Activated T-helper 1 cell treated with Interleukin-2 at 50 U/mL for 16 hours (primary cell): ENCODE measurements at places on chromosomes 11 and 22.

GRCh38 chr22:36991206-36991605, 28.0 kb downstream of the TST start:
- no peak for DNase-seq

DNA sequence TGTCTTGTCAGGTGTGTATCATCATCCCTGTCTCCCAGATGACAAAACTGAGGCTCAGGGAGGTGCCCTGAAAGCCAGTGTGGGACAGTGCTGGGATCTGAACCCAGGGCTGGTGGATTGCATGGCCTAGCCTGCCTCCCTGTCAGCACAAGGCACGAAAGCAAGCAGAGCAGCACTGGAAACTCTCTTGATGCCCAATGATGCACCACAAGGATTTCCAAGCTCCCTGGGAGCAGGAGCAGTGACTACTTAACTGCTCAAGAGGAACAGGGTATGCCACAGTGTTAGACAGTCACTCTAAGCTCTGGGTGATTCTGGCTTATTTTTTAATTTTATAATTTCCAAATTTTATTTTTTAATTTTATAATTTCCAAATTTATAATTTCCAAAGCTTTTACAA, 9.0 kb downstream of the ZC3H7B start:
- DNase-seq: no peak

DNA sequence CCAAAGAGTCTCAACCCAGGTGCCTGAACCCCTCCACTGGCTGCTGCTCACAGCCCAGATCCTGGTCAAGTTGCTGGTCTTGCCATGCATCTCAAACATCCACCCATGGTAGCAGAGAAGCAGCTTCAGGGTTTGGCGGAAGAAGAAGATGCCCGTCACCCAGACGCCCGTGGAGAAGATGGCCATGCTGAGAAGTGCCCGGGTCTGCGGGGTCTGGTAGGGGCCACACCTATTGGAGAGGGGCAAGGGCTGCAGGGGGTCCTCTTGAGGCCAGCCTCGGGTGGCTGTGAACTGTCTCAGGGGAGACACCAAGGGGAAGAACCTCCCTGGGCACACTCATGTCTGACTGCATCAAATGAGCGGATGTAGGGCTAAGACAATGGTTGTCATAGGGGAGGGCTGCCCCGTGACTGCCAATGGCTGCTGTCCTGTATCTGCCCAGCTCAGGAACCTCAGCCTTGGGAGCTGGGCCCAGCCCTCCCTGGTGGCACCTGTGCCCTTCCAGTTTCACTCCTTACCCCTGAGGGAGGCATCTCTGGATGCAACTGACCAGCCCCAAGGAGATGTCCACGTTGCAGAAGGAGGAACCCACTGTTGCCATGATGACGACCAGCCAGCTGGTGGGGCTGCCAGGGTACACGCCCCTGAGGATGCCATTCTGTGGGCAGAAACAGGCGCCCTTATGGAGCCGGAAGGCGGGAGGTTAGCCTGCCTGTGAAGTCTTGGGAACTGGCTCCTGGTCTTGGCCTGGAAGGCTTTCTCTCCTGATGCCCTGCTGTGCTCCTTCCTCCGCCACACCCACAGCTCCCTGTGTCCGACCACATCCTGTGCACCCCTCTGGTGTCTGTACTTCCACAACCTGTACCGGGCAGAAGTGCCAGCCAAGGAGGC, 1.2 kb downstream of the CPT1B start:
- no peak for DNase-seq

GRCh38 chr11:98423933-98424332, 596.8 kb upstream of the CNTN5 start:
- DNase-seq: no peak

DNA sequence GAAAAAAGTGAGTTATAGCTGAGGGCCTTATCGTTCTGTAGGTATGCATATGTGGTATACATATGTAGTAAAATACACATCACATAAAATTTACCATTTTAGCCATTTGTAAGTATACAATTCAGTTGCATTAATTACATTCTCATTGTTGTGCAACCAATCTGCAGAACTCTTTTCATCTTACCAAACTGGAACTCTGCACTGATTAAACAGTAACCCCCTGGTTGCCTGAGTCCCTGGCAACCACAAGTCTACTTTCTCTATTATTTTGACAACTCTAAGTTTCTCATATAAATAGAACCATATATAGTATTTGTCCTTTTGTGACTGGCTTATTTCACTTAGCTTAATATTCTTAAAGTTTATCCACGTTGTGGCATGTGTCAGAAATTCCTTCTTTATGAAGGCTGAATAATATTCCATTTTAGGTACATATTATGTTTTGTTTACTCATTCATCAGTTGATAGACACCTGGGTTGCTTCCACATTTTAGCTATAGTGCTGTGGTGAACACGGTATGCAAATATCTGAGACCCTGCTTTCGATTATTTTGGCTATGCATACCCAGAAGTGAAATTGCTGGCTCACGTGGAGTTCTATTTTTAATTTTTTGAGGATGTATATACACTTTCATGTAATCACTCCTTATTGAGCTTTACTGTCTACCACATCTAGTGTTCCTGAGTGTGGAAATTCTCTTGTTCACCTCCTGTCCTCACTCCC, 1.6 kb upstream of the DDX10 start:
- no peak for DNase-seq

DNA sequence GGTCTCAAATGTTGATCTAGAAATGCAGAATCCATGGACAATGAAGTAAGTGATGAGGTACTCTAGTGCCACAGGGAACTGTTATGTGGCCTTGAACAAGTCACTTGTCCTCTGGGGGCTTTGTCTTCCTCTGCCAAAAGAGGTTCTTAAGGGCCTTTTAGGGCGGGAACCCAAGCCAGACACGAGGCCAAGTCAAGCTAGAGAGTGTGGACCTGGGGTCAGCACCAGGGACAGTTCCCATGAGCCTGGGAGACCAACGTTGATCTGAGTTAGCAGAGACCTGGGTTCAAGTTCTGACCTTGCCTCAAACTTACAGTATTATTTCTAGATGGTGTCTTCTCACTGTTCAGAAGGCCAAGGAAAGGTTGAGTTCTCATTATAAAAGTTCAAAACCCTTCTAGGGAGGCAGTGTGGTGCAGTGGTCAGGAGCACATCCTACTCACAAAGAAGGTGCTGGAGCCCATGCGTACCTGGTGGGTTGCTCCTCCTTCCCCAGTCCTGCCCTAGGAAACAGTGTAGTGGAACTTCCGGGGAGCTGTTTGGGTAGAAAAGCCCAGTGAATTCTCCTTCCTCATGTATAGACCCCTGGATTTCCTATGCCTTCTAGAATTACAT, 121.5 kb downstream of the CHST1 start:
- no peak for DNase-seq

GRCh38 chr11:129611661-129612446, 203.8 kb upstream of the TMEM45B start:
- no peak for DNase-seq

DNA sequence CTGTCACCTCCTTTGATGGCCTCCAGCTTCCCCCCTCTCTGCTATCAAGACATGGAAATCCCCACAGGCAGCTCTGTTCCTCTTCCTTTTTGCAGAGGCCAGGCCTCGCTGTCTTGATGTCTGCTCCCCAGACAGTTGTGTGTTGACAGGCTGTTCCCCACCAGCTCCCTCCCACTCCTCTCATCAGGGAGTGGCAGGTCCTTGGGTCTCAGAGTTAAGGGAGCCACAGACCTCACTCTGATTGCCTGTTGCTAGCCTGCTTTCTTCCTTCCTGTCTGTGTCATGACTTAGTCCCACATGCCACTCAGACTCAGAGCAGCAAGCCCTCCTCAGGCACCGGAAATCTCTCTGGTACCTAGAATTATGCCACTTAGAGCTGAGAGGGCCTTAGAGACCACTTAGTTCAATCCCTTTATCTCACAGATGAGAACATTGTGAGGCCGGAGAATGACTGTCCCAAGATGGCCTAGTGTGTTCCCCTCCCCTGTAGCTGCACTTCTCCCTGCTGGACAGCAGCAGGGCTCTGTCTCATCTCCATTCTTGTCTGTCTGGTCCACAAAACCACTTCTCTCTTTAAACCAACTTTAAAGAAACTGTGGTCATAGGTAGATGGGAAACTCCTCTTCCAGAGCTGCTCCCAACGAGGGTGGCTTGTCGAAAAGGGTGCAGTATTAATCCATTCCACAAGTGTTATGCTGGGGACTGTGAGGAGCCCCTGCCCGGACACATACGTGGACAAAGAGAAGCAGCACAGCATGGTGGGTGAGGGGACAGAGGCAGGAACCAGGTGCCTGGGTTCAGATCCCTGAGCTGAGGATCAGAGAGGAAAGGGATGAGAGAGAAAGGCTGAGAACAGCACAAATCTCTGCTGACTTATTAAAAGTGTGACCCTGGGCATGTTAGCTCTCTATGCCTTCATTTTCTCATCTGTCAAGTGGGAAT, 4.2 kb downstream of the AMPD3 start:
- DNase-seq: peak; percentile 36

- no peak for DNase-seq
These were observed 121.7 kb upstream of the ZBED5 start for GRCh38 chr11:10979529-10979928.

GRCh38 chr11:72591785-72592502, 82.3 kb downstream of the PDE2A start:
- DNase-seq: peak; percentile 24

DNA sequence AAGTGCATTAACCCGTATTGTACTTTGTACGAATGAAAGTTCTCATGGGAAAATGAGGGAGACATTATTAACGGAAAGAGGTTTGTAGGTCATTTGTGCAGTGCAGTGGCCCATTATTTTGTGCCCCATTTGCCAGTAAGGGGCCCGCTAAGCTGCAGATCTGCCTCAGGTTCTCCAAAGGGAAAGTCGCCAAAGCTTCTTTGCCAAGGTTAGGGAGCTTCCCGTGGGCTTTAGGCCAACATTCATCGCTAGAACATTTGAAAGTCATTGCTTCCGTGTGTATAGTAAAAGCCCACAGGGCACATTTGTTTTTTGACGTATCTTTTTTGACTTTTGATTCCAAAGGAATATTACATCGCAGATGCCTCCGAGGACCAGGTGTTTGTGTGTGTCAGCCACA, 61.0 kb upstream of the SORL1-AS1 start:
- DNase-seq: no peak

DNA sequence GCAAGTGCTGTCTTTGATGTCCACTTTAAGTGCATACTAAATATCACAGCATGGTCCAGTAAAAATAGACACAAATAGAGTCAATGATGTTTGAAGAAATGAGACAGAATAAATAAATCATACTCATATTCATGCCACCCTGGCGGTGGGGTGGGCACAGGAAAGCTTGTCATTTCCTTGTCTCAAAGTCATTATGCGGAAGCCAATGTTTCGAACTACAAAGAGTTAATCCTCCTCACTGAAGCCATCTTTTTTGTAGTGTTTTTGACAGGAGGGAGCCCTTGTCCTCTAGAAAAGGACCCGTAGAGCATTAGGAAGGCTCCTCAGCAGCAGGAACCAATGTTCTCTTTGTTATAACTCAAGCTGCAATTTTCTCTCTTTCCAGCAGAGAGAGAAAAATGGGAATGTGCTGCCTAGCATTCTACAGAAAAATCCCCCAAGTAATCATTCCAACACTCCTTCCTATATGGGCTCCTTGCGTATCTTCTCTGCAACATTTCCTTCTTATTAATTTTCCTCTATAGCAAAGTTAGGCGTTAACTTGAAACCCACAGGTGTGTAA, 30.6 kb downstream of the SC5D start:
- no peak for DNase-seq

- DNase-seq: no peak
These were observed 29.8 kb downstream of the NUP98 start for GRCh38 chr11:3767536-3767935.

DNA sequence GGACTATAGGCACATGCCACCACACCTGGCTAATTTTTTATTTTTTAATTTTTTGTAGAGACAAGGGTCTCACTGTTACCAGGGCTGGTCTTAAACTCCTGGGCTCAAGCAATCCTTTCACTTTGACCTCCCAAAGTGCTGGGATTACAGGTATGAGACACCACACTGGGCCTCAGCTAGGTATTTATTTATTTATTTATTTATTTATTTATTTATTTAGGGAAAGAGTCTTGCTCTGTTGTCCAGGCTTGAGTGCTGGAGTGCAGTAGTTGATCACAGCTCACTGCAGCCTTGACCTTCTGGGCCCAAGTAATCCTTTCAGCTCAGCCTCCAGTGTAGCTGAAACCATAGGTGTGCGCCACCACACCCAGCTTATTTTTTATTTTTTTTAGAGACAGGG, 43.2 kb downstream of the HORMAD2 start:
- DNase-seq: no peak

DNA sequence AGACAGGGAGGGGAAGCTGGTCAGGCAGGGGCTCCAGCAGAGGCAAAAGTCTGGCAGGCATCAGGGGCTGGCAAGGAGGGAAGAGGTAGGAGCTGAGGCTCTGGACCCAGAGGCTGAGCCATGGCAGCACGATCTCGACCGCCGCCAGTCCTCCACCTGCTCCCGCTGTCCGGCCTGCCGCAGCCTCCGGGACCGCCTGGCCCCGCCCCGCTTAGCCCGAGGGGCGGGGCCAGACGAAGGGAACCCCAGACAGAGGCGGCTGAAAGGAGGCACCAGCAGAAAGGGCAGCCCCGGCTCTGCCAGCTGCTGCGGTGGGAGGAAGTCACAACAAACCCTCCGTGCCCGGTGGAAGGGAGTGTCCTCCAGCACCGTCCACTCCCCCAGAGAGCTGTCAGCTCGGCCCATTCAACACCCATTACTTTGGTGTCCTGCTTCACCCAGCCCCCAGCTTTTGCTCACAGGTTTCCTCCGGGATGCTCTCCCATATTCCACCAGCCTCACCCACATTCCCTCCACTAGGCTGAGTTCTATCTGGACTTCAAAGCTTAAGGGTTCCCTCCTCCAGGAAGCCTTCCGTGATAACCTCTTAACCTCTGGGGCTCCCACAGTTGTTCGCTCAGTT, at the start of gene MFNG:
Gene MFNG, minus strand, starts transcription at position 161 of the 622 bp plus-strand sequence. CDS start 207 bp downstream, outside the sequence.
- peak; percentile 67 for DNase-seq

- no peak for DNase-seq
These were observed 2.3 kb upstream of the C1QTNF6 start for GRCh38 chr22:37190262-37190780.

GRCh38 chr22:39932918-39933649, 27.1 kb upstream of the TMA7B start:
- no peak for DNase-seq

DNA sequence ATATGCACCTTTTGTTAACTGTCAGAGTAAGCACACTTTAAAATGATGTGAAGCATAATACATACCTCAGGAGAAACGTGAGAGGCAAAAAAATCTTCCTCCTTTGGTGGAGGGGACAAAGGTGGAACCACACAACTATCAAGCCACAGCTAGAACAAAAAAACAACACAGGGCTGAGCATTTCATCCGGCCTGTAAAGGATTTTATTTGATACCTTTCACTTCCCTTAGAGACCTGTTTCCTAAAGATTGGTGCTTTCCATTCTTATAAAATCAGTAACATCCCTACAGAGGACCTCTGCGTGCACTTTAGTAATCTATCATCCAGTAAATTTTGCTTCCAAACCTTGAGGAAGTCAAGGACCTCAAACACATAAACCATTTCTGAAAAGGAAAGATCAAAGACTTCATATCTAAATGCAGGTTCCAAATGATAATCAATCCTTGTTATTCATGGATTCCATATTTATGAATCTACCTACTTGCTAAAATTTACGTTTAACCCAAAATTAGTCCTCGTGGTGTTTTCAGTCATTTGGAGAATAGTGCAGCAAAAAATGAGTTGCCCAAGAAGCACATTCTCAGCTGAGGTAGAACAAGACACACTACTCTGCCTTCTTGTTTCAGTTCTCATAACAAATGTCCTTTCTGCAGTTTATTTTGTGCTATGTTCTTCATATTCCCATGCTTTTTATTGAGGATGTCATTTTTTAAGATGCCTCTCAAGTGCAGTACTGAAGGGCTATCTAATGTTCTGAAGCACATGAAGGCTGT, 22.7 kb downstream of the ARFGAP3 start:
- no peak for DNase-seq
